Cortex of kidney (tissue), 1 donor: ENCODE measurements at places on chromosomes 16 and 17.

- DNase-seq: no peak
These were observed 15.4 kb upstream of the KCNJ16 start for GRCh38 chr17:70059649-70060048.

DNA sequence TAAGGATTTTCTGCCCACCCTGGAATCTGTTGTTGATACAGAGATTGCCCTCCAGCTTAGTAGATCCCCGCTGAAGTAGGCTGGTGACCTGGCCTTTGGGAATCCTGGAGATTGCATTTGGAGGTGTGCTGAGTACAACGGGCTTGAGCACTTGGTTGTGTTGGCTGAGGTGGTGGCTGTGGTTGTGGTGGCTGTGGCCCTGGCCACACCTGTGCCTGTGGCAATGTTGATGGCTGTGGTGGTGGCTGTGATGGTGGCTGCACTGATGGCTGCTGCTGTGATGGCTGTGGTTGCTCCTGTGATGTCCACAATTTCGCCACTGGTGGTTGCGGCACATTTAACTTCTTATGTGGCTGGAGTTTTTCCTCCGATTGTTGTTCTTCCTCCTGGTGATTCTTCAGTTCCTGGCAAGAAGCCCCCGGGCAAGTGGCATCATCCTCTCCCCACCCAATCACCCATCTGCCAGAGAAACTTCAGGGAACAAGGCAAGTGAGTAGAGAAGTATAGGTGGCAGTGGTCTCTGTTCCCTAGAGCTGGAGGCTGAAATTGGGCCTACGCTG is 4.2 kb downstream of the CCDC200 start:
- DNase-seq: no peak

DNA sequence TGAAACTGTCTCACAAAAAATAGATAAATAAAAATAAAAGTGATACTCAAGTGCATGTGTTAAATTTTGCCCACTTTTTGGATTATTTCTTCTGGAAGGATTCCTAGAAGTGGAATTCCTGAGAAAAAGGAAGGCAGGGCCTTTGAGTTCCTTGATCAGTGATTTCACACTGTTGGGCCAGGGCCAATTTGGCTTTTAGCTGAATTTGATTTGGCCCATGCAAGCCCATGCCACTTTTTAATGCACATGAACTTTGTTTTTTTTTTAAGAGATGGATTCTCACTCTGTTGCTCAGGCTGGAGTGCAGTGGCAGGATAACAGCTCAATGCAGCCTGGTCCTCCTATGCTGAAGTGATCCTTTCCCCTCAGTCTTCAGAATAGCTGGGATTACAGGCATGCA is 96.3 kb downstream of the TNFRSF13B start:
- no peak for DNase-seq

DNA sequence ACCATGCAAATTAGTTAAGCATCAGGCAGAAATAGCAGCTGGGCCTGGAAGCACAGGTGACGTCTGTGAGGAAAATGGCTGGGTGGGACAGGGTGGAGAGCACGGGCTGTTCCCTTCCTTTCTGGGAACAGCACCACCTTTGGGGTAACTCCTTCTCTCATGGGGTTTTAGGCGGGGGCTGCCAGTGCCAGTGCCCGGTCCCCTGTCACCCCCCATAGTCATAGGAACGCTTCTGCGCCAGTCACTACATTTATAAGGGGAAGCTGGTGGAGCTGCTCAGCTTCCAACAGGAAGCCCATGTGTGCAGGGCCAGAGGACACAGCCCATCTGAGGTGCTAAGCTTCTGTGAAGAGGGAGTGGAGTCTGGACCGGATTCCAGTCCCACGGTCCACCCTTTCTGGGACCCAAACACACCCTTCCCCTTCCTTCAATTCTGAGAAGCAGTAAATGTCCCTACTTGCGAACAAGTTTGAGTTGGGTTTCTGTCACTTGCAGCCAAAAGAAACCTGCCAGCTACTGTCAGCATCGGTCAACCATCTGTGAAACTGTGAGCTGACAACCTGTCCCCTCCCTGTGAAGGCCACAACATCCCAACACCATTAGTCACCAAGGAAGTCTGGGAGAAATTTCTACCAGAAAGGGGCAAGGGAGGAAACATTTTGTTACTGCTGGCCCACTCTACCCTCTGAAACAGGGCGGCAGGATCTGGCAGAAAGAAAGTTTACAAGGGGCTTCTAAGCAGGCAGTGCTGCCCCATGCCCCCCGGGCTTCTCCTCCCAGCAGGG is 86.0 kb upstream of the AMZ2 start:
- no peak for DNase-seq

DNA sequence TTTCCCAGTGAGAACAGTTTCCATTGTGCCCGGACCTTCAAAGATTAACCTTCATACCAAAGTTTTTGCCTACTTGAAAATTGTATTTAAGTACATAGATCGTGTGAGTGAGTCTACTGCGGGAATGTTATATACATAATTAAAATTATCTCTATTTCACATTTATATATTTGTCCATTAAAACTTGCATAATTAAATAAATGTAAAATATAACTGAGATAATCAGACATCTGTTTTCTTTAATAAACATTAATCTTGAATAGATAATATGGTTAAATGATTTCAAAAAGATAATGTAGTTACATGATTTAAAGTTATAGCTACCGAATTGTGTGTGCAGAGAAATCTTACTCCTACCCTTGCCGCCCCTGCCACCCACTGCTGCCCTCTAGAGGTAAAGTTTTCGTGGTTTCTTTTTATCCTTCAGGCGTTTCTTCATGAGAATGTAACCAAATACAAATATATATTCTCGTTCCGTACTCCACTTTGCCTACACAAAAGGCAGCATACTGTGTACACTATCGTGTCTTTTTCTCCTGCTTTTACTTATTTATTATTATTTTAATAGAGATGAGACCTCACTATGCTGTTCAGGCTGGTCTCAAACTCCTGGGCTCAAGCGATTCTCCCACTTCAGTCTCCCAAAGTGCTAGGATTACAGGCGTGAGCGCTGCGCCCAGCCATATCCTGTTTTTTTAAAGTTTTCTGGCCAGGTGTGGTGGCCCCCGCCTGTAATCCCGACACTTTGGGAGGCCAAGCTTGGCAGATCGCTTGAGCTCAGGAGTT is 35.6 kb downstream of the RPA1 start:
- no peak for DNase-seq
